ENCODE measurements at places on chromosomes 1 and 21.

DNA sequence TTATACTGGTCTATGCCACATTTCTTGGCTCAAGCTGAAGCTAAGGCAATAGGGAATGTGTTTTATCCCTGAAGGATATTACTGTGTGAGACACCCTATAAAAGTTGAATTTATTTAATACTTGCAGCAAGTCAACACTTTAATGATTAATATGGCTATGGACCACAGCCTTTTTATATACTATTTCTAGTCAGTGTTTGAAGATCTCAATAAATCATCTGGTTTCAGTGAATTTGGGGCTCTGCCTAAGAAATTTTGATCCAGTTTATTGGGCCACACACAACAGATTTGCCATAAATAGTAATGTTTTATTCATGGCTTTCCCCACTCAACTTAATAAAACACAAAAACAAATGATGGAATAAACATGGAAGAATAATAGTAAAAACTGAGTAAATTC, 698.3 kb downstream of the ADGRL2 start:
- no peak for DNase-seq

GRCh38 chr1:230430499-230430898, 4.4 kb upstream of the PGBD5 start:
- DNase-seq = no peak

DNA sequence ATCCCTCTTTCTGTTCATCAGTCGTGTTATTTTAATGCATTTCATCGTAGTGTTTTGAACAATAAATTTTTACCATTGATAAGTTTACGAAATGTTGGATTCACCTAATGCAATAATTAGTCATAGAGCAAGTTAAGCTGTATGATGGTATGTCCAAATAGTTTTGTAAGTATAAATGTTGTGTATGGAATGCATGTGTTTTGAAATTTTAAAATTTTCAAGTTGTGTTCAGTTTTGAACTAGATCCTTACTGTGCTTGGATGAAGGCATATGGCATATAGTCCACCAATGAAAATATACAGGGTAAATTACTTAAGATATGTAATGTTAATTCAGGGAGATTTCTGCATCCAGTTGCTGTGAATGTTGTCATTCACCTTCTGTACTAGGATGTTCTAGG, 2.3 kb downstream of the ZMYM4 start:
- no peak for DNase-seq

DNA sequence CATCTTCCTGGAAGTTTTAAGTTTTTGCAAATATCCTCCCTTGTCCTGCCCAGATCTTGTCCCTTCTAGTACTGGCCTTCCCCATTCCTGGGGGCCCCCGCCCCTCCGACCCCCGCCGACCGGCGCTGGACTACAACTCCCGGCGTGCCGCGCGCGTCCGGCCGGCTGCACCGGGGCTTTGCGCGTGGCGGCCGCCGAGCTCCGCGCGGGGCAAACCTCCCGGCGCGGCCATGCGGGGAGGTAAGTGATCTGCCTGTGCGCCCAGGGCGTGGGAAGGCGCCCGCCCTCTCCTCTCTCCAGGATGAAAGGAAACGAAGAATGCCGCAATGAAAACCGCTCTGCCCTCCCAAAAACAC, 3.2 kb upstream of the SAMD13 start:
- peak; percentile 30 for DNase-seq

DNA sequence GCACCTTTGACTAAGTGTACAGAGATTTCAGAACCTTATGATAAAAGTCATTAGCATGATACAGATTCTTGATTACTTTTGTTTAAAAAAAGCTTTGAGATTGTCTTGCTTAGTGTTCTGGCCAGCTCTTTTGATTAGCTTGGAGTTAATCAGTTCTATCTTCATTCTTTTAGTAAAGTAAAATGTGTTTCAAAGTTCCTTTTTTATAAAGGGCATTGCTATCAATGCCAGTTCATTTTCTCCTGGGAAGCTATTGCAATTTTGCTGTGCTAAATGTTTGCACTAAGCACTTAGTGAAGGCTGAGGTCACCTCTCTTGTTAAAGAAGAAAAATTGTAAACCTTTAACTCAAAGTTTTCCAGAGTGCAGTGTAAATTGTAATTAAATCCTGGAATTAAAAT, 946.7 kb upstream of the TMPRSS15 start:
- no peak for DNase-seq

DNA sequence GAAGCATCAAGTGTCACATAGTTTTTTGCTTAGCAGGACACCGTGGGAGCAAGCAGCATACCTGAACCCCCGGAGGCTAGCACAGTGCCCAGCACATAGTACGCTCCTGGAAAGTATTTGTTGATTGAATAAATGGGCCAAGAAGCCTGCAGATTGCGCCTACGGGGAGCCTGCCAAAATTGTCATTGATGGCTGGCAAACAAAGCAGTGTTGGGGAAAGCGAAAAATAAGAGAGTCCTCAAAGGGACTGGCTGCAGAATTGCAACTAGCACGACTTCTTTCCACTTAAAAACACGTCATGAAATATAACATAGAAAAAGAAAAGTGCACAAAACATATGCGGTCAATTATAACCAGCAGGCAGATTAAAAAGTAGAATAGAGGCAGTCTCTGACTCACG, 125.2 kb upstream of the GALNT2 start:
- no peak for DNase-seq

- no peak for DNase-seq
Measured at GRCh38 chr1:2908561-2908960, 107.1 kb upstream of the TTC34 start.

DNA sequence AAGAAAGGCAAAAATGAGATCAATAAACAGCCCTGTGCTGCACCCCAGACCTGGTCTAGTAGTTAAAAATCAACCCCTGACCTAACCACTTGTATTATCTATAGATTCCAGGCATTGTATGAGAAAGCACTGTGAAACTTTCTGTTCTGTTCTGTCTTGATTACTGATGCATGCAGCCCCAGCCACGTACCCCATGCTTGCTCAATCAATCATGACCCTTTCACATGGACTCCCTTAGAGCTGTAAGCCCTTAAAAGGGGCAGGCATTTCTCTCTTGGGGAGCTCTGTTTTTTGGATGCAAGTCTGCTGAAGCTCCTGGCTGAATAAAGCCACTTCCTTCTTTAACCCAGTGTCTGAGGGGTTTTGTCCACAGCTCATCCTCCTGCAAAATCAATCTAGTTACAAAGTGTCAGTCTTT, 24.2 kb upstream of the CD34 start:
- no peak for DNase-seq

- DNase-seq = no peak
Measured at GRCh38 chr1:62228136-62228882, 33.7 kb downstream of the L1TD1 start.

GRCh38 chr1:215243345-215244054, 161.0 kb downstream of the KCNK2 start:
- no peak for DNase-seq

DNA sequence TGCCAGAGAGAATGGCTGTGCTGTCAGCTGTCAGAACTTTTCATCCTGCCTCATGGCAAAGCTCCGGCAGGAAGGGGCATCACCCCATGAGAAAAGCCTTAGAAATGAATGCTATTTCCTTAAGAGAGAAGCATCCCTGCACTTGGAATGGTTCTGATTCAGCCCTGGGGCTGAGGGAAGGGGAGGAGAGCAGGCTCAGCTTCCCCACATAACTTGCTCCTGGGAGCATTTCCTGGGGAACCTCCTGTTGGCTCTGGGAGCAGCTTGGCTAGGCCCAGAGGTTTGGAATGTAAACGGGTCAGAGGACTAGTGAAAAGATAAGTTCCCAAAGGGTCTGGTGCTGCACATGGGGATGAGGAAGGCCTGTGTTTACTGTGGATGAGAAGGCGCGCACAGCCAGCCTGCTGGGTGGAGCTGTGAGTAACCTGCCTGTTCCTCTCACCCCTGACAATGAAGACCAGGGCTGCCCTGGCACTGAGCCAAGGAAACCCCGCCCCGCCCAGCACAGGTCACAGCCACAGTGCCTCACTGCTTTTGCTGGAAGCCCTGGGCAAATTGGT, 5.0 kb downstream of the PRELP start:
- DNase-seq = peak; percentile 56

DNA sequence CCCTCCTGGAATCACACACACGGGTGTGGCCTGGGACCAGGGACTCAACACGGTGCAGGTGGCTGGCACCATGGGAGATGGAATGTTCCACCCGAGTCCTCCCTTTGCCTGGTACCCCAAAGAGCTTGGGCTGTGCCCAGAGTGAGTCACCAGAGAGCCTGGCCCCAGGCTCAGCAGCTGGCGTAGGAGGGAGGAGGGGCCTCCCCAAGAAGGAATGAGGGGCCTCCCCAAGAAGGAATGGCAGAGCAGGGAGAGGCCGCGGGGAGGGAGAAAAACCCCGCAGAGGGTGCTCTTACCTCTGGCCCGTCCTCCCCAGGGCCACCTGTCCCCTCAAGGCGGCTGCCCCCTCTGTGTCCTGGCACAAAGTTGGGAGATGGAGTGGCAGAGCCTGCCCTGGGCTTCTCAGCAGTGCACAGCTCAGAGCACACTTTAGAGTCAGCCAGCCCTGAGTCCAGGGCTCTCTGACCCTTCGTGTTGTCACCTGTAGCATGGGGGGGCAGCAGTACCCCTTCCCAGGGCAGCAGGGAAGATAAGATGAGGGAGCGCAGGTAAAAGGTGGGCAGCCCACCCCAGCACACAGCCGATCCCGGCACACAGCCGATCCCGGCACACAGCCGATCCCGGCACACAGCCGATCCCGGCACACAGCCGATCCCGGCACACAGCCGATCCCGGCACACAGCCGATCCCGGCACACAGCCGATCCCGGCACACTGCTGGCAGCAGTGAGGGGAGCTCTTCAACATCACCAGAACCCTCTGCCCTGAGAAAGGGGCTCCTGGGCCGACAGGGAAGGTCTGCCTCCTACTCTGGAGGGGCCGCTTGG, 20.2 kb upstream of the KCNAB2 start:
- DNase-seq = no peak

DNA sequence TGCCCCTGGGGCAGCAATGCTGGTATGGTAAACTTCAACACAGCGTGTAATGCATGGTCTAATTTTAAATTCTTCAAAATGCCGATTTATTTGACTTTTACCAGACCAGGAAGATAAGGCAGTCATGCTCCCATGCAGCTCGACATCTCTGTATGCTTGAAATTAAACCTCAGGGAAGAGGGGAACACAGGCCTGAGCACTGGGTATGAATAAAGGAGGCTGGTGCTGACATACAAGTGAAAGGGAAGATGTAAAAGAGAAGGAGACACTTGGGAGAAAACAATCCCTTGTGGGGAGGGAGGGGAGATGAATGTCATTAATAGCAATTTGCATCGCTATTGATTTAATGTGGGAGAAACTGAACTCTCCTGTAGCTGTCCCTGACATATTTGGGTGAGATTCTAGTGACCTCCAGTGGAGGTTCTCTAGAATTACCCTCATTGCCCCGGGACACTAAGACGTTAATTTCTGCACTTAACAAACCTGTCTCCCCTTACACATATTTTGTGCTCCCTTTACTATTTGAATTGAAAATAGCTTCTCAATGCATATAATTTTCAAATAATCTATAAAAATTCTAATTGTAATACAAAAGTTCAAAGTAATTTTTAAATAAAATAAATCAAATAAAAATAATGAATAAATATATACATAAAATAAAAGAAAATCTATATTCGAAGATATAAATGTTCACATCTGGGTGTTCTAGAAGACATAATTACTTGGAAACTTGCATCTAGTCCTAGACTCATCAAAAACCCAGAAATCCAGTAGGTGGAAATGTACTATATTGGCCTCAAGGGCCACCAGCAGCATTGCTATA, 283.1 kb downstream of the LMX1A start:
- no peak for DNase-seq

DNA sequence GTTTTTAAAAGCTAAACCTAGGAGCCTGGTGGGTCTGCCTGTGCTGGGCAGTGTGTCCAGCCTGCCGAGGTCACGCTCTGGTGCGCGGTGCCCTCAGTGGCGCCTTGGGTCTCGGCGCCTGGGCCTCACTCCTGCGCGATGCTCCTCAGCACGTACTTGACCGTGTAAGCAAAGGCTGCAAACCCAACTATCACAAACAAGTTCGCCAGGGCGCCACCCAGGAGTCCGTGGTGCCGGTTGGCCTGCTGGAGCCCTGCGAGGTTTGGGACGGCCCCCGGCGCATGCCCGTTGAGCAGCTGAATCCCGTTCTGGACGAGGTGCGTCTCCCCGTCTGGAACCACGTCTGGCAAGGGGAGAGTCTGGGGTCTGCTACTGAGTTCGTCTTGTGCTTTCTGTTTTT, 8.6 kb upstream of the C1QTNF12 start:
- DNase-seq = no peak

DNA sequence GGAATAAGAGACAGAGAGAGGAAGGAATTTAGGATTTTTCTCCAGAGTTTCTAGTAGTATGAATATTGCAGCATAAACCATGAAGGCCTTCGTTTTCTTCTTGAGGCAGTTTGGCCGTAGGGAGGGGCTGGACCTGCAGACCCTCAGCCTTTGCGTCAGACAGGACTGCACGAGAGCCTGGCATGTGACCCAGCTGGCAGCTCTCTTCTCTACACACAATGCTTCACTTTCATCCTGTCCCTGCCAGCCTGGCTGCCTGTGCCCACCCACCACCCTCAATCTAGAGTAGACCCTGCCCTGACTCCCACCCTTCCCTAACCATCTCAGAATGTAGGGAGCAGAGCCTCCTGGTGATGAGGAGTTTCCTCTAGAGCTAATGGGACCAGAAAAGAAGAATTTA, 1.6 kb downstream of the CA14 start:
- DNase-seq = no peak

- DNase-seq = no peak
Measured at GRCh38 chr1:19942088-19942487, 18.7 kb upstream of the PLA2G2E start.

DNA sequence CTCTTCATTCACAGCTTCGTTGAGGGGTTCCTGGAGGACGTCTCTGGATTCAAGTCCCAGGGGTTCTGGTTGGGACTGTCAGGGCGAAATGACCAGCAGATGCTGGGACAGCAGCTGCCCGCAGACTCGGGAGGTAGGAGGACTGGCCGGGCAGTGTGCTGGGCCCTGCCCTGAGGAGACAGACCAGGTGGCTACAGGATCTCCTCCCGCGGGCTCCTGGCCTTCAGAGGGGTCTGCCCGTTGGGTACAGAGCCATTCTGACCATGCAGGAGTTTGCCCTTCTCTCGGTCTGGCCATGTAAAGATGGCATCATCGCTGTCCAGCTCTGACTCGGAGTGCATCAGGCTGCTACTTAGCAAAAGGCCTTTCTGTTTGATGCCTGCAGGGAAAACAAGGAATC, 122.5 kb downstream of the KIAA0319L start:
- DNase-seq = no peak

DNA sequence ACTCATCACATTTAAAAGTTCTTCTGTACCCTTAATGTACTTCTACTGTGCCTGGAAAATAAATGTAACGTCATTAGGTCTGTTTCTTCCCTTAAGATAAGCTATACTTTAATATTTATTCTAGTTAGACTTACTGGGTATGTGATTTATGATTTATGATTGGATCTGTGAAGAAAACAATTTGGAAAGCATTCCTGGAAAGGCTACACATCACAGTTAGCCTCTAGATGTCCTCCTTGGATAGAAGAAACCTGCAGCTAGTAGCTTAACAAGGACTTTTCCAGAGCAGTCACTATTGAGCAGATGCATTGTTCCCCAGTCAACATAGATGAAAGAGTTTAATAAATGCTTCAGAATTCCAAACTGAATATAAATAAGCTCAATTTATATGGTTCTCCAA, 22.2 kb upstream of the ABL2 start:
- DNase-seq = peak; percentile 23

- DNase-seq = no peak
Measured at GRCh38 chr1:53207726-53208125, 11.1 kb downstream of the CPT2 start.
